NCI-H1417 treated with DMSO at 0.1 percent for 48 hours (cell line): ENCODE measurements at places on chromosomes 6 and 20.

GRCh38 chr6:127514773-127515227 lies 4.3 kb downstream of the MTCL3 start:
- DNase-seq: no peak

DNA sequence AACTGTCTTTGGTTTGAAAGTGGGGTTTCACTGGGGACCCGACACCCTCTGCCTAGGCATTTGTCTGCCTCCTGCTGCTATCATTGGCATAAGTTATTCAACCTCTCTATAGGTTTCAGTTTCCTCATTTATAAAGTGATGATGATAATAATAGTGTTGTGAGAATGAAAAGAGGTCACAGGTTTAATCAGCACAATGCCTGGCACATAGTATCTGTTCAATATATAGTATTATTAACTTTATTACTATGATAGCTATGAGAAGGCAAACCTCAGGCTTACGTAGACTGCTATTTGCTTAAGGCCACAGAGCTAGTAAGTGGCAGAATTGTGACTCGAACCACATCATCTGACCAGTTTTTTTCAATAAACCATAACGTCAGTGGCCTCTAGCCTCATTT lies 256.8 kb downstream of the CDKAL1 start:
- DNase-seq: no peak

GRCh38 chr20:33415948-33416347 lies 14.6 kb upstream of the CDK5RAP1 start:
- DNase-seq: no peak

DNA sequence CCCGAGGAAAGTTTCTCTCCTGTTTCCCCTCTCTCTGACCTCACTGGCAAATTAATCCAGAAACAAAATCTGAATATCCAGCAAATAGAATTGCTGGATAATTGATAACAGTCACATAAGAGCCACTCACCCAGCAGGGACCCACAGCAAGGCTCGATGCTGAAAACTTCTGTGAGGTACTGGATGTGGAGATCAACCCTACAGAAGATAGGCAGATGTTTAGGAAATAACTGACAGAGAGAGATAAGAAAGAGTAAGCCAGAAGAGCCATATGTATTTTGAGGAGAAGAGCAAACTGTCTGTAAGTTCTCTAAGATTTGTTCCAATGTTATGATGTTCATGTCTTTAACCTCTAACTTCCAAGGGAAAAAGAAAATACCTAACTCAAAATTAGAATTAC lies 59.7 kb downstream of the PKHD1 start:
- DNase-seq: no peak

DNA sequence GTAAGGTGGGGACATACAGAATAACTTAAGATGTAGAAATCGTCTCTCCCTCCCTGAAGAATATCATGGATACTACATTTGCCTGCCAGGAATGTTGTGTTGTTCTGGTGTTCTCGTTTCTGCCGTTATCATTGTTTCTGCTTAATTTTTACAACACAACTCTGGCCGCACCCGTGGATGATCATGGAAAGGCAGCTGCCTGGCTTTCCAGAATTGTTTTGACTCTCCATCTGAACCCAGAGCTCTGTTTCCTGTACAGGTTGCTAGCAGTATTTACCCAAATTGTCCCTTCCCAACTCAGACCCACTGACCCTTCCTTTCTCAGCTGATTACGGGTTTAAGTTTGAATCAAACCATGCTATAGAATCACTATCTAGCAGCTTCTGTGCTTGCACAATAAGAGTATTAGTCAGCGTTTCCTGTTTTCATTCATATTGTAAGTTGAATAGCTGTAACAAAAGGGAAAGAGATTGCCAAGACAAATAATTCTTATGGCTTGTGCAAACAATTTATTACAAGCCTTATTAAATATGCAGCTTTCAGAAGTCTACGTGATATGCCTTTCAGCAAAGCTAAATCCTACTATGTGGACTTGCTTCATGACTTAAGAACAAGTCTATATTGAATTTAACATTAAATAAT lies 139.0 kb downstream of the MTHFD1L start:
- peak; percentile 91 for DNase-seq

GRCh38 chr6:109687271-109687761 lies 3.7 kb downstream of the AK9 start:
- no peak for DNase-seq

GRCh38 chr20:600141-600540 lies 10.0 kb downstream of the TCF15 start:
- no peak for DNase-seq

GRCh38 chr6:53107091-53107490 lies 41.5 kb downstream of the GCM1 start:
- DNase-seq: peak; percentile 76

GRCh38 chr20:23086931-23087411 lies 847 bp upstream of the CD93 start:
- no peak for DNase-seq

GRCh38 chr20:36784900-36785299 lies 11.3 kb upstream of the DSN1 start:
- DNase-seq: no peak

DNA sequence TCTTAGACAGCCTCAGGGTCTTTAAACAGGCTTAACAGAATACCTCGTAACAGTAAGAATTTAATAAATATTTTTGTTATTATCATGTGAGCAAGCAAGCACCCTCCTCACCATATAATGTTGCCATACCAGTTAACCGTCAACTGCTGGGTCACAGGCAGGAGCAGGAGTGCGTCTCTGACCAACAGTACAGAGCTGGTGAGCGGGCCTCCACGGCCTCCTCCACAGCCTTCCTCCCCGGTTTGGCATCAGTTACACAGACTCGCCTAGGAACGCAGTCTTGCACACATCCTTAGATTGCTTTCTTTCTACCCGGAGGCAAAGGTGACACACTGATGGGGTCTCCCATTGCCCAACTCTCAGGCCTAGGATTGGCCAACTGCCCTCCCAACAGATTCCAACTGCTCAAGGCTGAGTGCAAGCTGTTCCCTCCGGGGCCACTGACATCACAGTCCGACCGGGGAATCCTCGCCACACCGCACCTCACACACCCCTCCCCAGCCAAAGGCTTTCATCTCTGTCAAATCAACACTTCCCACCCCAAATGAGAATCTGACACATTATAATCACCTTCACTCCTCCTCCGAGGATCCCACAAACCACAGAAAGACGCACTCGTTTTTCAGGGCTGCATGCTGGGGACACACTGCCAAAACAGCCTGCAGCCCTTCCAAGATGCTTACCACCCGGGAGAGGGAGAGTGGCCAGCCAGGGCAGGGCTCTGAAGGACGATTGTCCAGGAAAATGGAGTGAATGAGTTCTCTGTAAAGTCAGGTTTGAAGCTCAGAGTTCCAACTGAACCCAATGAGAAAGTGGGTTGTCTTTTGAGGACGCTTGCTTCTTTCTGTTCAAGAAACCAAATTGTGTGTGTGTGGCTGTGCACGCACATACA lies 63.2 kb downstream of the PDE10A start:
- no peak for DNase-seq

- DNase-seq: no peak
These were observed 44.4 kb downstream of the RNGTT start for GRCh38 chr6:88919032-88919431.

DNA sequence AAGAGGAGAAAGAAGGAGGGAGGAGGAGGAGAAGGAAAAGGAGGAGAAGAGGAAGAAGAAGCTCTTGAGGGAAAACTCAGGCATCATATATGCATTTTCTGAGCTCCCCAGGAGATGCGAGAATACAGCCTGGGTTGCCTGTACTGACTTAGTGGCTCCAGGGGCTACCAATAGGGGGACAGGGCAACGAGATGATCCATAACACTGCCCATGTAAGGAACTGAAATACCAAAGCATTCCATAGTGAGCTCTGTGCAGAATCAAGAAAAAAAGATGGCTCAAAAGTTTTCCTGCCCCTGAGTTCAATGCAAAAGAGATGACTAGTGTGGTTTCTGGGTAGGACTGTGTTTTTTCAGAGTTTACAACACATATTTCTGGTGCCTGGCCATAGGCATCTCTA lies 258.7 kb downstream of the ALDH8A1 start:
- DNase-seq: no peak

GRCh38 chr20:50693001-50693400 lies 1.7 kb upstream of the RIPOR3 start:
- no peak for DNase-seq

- DNase-seq: no peak
These were observed 132.4 kb upstream of the MAN1A1 start for GRCh38 chr6:119481976-119482375.

- DNase-seq: no peak
These were observed 16.4 kb downstream of the RNF217 start for GRCh38 chr6:124978451-124979293.

DNA sequence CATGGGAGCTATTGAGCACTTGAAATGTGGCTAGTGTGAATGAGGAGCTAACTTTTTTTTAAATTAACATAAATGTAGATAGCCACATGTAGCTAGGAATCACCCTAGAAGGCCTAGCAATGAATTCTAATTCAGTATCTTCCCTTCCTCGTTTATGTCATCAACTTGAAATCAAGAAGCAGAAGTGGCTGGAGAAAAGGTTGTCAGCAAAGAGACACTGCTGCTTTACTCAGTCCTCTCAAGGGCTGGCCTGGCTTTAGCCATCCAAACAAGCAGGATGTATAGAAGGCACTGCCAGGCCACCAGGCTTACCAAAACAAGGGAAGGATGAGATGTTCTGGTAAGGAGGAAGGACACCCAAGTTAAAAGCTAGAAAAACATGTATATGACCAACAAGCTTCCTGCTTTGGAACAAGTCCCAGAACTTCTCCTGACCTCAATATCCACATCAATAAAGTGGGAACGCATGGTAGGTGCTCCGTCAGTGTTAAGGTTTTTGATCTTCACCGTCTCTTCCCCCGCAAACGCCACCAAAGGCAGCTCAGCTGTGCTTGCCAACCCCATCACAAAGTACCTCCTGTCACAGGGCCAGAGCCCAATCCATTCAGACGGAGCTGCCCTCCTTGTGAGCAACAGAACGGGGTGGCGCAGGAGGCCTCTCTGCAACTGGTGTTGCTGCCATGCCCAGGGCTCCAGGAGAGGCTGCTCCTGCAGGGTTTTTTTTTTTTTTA lies 235.8 kb upstream of the RIN2 start:
- no peak for DNase-seq

DNA sequence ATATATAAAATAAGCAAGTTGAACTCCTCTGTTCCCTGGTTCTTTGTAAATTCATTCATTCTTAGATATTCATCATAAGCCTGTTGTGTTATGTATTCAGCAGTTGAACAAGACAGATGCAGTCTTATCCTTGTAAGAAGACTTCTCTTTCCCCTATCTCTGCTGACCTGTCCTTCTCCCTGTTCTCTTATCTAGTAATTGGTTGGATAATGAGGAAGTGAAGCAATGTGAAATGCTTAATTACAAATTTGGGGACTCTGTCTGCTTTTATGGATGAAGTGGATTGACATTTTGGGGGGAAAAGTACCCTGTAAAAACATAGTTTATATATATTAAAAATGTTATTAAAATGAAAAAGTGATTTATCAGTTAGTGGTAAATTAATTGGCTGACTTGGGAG lies 37.0 kb downstream of the CDKAL1 start:
- no peak for DNase-seq

DNA sequence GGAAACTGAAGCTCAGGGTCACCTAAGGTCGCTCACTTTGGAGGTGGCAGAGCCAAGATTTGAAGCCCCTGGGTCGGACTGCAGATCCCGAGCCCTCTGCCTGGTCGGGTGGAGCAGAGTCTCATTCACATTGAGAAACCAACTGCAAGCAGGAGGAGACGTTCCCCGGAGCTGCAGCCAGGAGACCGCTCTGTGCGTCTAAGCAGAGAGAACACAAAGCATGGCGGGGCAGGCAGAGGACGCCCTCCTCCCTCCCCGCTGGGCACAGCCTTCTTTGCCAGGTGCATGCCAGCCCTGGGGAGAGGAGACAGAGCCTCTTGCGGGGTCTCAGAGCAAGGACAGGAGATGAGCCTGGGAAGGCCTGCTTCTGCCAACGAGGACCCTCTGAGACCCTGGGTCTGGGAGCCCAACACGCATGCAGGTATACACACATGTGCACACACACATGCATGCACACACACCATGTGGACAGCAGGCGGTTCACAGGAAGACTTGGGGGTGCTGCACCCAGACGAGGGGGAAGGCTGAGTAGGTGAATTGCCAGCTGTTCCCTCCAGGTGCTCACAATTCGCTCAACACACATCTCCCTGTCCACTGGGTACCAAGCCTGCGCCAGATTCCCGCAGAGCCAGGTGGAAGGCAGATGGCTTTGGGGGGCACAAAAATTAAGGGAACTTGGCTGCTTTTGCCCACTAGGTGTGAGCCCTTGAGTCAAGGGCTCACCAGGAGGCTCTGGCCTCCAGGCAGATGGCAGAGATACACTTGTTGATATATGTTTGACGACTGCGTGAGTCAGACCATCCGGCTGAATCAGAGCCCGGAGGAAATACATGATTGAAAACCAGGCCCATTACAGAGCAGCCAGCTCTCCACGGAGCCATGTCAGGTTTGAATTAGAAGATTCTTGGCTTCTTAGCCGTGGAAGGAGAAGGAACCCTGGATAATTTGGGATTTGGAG lies 5.5 kb upstream of the NTSR1 start:
- peak; percentile 36 for DNase-seq

DNA sequence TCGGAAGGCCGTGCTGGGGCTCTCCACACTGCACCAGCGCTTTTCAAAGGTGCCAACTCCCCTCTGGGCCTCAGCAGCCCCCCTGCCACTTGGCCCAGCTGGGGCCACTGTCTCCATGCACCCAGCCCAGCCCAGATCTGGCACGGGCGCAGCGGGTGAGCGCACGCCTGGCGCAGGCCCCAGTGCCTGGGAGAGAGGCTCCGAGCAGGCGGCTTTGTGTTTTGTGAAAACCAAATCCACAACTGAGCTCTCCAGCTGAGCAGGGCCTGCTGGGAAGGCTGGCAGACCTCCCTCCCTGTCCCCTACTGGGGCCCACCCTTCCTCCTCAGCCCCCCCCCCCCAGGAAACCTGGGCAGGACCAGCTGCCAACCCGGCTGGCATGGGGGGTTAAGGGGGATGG lies 17.0 kb downstream of the MDGA1 start:
- no peak for DNase-seq

DNA sequence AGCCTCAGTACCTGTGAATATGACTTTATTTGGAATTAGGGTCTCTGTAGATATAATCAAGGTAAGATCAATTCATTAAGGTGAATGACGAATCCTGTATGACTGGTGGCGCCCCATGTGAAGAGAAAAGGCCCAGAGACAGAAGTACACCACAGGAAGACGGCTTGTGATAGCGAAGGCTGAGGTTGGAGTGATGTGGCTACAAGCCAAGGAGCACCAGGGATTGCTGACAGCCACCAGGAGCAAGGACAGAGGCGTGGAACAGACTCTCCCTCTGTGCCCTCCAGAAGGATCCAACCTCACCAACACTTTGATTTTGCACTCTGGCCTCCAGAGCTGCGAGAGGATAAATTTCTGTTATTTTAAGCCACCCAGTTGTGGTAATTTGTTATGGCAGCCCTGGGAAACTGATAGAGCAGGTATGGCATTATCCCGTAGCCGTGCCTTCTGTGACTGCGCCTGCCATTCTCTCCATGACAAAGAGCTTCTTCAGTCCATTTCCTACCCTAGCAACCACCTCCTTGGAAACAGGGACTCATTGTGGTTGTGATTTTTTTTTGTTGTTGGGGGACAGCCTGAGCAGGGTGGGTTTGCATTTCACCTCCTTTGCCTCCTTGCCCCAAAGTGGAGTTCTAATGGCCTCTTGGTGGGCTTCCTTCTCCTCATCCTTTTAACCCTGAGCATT lies 29.6 kb downstream of the PTK7 start:
- no peak for DNase-seq
